NCI-H1417 (cell line): ENCODE measurements at places on chromosomes 6 and 20.

GRCh38 chr20:56748476-56749377, 119.6 kb downstream of the TFAP2C start:
- DNase-seq, result no peak

DNA sequence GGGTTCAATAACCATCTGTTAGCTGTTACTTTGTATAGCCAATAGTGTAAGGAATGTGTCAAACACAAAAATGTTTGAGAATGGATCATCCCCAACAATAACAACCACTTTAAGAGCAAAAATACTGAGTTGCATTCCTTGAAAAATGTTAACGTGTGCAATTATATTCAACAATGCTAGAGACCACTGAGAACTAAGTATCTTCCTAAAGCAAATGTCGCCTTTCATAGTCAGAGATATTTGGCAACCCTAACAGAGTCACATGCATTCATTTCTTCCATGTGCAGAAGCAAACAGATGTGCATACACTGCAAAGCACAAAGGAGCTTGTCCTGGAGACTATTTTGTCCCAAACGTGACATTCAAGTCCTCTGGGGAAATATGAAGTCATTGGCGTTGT, 448.6 kb downstream of the GJA1 start:
- DNase-seq, result no peak

DNA sequence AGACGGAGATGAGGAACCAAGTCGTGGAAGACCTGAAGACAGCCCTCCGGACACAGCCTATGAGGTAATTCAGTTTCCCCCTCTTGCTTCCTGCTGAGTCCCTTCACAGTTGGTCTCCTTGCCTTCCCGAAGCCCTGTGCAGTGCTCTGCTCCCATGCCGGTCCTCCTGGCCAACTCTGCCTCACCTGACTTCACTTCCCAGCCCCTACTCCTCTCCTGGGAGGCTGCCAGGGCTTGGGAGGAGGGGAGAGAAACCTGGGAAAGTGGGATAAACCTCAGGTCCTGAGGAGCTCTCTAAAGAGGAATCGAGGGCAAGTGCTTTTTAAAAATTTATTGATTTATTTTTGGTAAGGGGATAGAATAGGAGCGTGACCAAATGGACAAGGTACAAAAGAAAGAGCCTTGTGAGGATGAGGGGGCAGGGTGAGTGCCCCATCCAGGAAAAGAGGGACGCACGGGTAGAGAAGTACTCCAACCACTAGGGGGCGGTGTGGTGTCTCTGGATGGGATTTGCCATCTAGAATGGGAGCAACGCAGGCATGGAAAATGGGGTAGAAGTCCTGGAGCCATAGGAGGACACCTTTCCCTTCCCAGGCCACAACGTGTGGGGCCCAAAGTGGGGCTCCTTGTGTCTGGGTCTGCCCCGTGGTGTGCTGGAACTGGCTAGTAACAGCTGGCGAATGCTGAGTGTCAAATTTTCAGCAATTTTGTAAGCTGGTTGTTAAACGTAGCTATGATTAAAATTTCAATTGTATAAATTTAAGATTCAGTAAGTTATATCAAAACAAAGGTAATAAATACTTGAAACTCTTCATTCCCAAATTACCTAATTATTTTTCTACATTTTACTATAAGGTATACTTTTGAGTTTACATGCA, 69.0 kb downstream of the MOCS1 start:
- peak; percentile 20 for DNase-seq

DNA sequence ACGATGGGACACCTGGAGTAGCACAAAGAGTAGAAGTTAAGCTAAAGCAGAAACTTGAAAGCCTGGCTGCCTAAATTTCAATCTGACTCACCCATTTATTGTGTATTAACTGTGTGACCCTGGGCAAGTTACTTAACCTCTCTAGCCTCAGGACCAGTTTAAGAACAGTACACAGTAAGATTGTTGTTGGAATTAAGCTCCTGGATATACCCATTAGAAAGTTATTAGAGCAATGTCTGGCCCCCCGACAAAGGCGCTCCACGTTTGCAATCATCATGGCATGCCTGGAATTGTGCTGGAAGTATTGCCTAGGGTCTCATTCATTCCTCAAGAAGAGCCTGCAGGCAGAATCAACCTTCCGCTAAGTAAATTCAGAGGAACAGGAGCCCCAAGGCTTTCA, 1.4 kb downstream of the SDC4 start:
- no peak for DNase-seq

- DNase-seq, result no peak
Observed at GRCh38 chr6:120279466-120280167, 930.1 kb upstream of the MAN1A1 start.

GRCh38 chr6:161544801-161545480, 271.1 kb upstream of the AGPAT4 start:
- DNase-seq, result no peak

DNA sequence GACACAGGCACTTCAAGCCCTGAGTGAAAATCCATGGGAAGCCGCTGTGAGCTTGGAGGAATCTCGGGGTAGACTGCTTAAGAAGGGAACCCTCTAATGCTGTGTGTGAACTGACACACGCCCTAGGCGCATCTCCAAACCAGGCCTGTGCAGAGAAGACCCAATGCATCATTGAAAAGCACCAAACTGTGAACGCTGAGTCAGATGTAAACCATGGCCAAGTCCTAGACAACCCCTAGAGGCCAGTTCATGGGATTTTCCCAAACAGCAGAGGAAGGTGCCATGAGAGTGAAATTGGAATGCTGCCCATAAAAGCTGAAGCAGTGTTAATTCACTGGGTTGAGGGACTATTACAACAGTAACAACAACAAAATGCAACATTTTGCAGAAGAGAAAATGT, 296.5 kb downstream of the SMOC2 start:
- DNase-seq, result no peak

GRCh38 chr6:21201637-21202350, 391.8 kb upstream of the SOX4 start:
- peak; percentile 97 for DNase-seq

GRCh38 chr20:16599257-16599656, 26.0 kb upstream of the KIF16B start:
- no peak for DNase-seq

- DNase-seq, result no peak
Observed at GRCh38 chr6:106087548-106088325, 1.6 kb downstream of the PRDM1 start.

GRCh38 chr6:154394571-154394970, 38.0 kb upstream of the IPCEF1 start:
- no peak for DNase-seq

- DNase-seq, result peak; percentile 89
Observed at GRCh38 chr6:139114746-139115145, 20.1 kb upstream of the HECA start.

GRCh38 chr6:39430871-39431523, 108.5 kb upstream of the KCNK16 start:
- DNase-seq, result peak; percentile 89

DNA sequence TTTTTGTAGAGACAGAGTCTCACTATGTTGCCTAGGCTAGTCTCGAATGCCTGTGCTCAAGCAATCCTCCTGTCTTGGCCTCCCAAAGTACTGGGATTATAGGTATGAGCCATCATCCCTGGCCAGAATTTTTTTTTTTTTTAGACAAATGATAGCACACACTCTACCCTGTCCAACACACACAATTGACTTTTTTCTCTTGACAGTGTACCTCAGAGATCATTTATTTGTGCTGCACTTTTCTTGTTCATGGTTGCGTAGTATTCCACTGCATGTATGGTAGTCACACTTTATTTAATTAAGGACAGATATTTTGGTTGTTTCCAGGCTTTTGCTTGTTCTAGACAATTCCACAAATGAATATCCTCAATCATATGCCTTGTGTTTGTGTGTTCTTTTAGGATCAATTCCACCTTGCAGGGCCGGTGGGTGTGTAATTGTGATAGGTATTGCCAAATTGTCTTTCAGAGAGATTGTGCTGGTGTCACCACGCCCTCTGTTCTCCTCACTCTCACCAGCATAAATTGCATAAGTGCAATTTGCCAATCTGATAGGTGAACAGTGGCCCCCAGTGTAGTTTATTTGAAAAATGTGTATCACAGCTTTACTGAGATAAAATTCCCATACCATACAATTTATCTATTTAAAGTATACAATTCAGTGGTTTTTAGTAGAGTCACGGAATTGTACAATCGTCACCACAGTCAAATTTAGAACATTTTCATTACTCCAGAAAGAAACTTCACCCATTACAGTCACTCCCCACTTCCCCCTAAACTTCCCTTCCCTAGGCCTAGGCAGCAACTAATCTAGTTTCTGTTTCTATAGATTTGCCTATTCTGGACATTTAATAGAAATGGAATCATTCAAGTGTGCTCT, 20.1 kb downstream of the SRC start:
- no peak for DNase-seq

GRCh38 chr6:45619994-45620471, 242.3 kb upstream of the SUPT3H start:
- DNase-seq, result no peak

DNA sequence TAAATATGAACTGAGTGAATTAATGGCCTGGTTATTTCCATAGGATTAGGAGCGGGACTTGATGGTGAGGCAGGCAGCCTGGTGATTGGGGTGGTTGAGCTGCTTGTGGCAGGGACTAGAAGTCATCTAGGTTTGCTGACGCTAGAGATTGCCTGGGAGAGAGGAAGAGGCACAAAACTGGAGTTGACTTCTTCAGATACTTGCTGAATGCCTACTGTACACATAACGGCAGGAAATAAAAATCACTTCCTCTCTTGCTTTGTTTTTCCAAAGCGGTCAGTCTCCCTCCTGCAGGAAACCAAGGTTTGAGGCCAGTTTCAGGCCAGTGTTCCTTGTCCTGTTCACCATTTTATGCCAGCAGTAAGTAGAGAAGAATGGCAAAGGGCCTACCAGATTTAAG, 36.7 kb upstream of the MYLIP start:
- no peak for DNase-seq

DNA sequence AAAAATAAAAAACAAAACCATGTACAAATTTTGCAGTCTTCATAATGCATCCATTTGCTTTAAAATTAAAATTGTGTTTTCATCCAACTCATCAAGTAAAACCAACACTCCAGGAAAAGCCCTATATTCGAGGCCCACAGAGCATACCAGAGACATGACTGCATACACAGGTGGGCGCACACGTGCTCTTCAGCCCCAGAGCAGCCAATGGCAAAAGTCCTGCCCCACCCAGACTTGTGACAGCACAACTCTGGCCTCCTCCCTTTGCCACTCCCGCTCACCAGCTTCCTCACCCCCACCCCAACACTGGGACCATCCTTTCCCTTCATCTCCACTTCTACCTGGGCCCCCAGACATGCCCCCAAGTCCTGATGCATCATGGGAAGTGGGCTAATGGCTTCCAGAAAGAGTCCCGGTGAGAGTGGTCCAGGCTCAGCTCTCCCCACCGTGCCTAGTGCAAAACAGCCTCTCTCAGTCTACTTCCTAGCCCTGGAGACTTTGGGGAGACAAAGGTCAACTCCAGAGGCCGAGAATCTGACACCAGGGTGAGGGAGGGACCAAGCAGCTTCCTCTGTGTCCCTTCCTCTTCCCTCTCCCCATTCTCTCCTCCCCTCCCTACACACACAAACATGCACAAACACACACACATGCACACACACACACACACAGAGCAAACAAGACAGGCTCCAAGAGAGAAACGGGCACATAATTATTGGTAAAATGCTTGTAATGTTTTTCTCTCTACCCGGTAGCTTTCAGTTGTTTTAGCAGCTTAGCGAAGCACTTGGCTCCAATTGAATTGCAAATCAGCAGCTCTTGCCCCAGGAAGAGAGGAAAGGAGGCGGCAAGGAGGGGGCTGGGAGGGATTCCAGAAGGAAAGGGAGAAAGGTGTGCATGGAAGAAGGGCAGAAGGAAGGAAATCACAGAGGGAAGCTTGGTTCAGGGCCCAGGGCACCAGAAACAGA, 14.3 kb downstream of the GRM4 start:
- peak; percentile 64 for DNase-seq
